ENCODE measurements at places on chromosomes 11 and 22. TPM values are rescaled to one million over a fixed set of nuclear protein-coding genes. Genes with fewer than 3 reads are reported as not detected.

ELF5 gene
- total RNA-seq = not detected

WBP2NL gene
- not detected for total RNA-seq

SLC15A3 gene
- total RNA-seq = 0.62 TPM

DNA sequence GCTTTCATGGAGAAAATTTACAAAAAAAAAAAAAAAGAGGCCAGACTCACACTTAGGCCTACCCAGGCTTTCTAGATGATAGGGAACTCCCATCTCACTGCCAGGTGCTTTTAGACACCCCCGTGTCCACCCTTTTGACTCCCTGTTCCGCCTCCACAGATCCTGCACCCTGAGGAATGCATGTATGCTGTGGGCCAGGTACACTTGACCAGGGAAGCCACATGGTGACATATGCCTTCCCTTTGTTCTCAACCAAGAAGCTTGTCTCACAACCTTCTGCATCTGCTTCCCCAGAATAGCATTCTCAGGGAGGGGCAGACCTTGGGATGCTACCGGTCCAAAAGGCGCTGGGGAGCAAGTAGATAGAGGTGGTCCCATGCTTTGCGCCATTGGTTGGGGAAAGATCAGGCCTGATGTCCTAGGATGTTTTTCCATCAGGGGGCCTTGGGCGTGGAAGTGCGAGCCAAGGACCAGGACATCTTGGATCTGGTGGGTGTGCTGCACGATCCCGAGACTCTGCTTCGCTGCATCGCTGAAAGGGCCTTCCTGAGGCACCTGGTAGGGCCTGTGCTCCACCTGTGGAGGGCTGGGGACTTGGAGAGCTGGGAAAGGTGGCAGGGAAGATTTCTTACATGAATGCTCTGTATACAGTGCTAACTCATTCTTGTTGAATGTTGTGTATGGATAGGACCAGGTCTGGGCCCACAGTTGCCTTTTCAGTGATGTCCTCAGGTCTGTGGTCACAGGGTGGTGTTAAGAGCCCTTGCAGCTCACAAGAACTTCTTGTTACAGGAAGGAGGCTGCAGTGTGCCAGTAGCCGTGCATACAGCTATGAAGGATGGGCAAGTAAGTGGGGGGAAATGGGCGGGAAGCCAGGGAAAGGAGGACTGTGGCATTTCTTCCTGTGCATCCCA, 7.5 kb downstream of the HMBS start:
- DNase-seq = no peak

DNA sequence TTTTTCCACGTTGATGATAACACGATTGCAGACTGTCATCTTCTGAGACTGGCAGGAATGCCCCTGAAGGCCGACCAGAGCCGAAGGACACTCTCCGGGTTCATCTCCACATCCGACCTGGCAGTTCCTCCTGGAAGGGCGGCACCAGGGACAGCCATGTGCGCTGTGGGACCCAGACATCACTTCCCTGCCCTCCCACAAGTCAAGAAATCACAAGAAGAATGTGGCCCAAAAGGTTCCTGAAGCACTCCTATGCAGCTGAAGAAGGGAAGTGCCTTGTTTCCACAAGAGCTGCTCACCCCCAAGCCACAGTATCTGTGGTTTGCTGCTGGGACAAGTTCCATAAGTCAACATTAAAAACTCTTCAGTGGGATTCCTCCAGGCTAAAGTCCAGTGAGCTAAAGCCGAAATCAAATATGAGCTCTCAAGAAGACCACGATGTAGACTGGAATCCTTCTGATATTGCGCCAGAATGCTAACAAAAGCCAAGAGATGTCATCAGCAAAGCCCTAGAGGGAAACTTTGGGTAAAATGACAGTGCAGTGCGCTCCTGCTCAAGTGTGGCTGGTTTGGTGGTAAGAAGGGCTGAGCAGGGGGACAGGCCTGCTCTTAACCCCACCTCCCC, 21.2 kb downstream of the PACSIN2 start:
- no peak for DNase-seq

- no peak for DNase-seq
Measured at GRCh38 chr11:80182901-80183300, 742.1 kb upstream of the TENM4 start.

DNA sequence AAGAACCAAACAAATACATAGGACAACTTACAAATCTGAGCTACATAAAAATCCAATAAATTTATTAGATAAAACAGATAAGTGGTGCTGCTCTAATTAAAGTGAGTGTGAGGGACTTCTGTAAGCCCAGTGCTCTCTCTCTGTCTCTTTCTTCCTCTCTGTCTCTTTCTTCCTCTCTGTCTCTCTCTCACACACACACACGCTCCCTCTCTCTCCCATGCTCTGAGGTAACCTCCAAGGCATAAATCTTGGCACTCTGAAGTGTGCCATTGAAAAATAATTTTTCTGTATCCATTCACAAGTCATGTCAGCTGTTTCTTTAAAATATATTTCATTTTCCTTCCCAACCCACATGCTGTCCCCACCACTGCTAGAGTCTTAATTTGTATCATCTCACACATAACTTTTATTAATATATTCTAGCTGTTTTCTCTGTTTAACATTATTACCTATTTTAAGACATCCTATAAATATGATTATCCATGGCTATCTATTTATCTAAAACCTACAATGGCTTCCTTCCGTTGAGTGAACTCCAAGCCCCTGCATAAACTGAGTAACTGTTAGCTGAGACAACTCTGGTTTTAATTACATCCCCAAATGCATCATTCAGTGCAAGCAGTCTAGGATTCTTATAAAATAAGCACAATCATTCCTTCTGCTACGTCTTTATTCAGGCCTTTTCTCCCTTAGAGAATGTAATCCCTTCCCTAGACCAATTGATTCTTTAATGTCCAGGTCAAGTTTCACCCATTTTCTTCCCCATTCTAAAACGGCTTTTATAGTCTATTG, 57.4 kb upstream of the SLC5A12 start:
- DNase-seq = no peak

DNA sequence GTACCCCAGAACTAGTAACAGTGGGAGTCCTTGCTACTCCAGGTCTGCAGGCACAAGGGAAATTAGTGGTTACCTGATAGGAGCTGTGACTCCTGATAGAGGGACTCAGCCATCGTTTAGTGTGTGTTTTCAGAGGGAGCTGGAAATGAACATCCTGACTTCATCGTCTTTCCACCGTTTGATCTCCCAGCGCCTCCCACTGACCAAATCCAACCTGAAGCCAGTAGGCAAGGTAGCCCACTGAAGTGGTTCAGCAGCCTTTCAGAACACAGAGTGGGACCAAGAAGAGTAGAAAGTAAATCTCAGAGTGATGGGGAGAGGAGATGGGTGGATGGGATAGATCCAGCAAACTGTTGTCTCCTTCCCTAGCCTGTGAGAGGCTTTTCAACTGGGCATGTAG, 385.9 kb downstream of the INSC start:
- DNase-seq = no peak

DNA sequence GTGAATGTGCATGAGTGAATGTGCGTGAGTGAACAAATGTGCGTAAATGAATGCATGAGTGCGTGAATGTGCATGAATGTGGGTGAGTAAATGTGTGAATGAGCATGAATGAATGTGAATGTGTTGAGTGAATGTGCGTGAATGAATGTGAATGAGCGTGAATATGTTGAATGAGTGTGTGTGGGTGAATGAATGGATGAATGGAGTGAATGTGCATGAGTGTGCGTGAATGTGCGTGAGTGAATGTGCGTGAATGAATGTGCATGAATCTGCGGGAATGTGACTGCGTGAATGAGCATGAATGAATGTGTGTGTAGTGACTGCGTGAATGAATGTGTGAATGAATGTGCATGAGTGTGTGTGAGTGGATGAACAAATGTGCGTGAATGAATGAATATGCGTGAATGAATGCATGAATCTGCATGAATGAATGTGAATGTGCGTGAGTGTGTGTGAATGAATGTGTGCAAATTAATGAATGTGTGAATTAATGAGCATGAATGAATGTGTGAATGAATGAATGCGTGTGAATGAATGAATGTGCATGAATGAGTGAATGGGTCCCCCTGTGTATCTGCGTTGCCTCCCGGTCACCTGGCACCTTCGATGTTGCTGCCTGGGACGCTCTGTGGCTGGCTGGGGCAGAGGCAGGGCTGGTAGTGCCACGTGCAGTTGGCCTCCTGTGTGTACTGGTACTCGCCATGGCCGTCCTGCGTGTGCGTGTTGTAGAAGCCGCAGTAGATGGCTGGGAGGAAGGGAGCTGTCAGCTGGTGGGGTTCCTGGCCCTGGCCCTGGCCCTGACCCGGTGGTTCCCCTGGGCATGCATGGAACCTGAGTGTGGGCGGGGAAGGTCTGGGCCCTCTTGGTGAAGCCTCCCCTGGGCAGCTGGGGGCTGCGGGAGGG, 13.4 kb downstream of the MUC6 start:
- DNase-seq = no peak
